ENCODE measurements at places on chromosomes 6 and 20.

GRCh38 chr20:1291191-1291741 lies 25.2 kb downstream of the SNPH start:
- DNase-seq: no peak

DNA sequence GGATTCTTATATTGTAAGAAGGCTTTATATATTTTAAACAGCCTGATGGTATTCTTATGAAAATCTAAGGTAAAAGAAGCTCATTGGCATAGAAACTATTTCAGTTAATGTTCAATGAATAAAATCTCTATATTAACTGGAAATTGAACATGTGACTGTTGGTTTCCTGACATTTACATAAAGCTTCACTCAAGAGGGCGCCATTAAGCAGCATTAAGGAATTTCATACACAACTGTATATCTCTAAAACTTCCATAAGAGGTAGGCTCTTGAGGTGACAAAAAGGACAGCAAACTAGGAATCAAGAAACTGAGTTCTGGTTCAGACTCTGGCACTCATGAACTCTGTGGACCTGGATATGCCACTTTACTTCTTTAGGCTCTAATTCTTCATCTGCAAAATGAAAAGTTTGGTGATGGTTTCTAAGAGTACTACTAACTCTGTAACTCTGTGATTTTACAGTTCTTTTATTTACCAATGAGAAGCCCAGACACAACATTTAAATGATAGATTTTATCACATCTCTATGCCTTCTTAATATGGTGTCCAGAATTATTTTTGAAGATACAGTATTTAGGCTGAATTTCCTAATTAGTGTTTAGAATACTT lies 147.5 kb downstream of the FLRT3 start:
- DNase-seq: no peak

DNA sequence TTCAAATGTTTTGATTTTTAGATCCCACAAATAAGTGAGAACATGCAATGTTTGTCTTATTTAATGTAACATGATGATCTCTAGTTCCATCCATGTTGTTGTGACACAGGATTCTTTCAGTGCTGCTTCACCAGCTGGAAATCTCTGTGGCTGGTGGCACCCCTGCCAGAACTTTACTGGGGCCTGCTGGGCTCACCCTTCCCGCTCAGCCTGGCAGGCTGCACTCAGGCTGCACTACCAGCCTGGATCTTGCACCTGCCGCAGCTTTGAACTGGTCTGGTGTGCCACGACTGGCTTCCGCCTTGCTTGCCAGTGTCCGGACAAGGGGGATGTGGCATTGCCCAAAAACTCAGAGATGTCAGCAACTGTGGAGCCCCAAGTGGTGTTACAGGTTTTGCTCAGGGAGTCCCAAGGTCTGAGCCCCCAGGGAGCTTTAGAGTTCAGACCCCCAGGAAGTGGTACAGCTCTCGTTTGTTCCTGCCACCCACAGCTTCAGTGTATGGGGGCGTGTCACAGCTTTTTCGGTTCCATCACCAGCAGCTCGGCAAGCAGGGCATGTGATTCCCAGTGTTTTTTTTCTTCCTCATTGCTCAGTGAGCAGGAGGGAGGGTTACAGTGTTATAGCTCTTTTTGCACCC lies 72.3 kb upstream of the SYNCRIP start:
- DNase-seq: no peak

DNA sequence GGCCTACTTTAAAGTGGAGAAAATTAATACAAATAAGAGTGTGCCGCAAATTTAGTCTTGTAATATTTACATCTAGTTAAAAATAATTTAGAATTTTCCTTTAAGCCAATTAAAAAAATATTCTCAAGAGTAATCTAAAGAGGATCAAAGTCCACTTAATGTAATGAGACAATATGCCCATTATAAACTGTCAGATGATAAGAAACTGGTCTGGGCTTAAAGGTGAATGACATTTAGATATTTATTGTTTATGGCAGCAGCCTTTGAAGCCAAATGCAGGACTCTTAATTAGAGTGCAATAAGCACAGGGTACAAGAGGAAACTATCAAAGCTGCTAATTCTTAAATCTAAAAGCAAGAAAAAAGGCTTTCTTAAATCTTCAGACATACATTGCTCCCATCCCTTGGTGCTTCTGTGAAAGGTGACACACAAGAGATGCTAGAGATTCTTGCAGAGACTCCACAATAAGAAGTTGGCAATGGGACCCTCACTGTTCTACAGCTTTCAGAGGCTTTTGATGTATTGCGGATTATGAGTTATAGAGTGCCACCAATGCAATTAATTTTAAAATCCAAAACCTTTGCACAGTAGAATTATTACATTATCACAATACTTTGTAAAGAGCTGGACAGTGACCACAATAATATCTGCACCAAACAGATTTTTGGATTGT lies 116.1 kb downstream of the MAN1A1 start:
- DNase-seq: no peak

DNA sequence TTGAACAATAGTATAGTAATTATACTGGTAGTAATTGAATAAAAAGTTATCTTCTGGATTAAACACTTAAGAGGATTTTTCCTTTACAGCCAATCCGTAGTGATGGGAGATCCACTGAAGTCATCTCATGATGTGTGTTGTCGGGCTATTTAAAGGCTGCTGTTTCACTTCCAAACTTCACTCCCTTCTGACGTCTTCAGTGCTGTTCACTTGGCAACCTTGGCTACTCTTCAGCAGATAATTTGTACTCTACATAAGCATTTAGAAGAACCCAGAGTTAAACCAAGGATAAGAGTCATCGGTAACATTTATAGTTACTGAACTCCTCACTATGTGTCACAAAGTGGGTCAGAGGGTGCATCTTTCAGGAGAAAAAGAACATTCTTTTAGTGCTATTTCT lies 179.1 kb upstream of the EYA4 start:
- DNase-seq: no peak

DNA sequence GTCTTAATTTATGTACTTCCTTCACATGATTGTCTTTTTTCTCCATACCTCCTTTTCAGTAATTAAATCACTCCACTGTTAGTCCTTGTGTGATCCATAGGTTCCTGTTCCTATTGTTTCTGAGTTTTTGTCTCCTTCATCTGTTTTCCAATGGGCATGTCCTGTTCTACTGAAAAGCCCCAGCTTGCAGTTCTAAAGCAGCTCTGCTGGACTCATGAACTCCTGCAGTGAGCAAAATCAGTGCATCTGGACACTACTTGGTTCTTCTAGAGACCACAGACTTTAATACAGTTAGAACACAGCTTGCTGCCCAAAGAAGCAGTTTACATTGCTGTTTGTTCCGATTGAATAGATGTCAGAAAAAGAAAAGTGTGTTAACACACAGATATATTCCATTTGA lies 593.3 kb upstream of the HS3ST5 start:
- DNase-seq: no peak

DNA sequence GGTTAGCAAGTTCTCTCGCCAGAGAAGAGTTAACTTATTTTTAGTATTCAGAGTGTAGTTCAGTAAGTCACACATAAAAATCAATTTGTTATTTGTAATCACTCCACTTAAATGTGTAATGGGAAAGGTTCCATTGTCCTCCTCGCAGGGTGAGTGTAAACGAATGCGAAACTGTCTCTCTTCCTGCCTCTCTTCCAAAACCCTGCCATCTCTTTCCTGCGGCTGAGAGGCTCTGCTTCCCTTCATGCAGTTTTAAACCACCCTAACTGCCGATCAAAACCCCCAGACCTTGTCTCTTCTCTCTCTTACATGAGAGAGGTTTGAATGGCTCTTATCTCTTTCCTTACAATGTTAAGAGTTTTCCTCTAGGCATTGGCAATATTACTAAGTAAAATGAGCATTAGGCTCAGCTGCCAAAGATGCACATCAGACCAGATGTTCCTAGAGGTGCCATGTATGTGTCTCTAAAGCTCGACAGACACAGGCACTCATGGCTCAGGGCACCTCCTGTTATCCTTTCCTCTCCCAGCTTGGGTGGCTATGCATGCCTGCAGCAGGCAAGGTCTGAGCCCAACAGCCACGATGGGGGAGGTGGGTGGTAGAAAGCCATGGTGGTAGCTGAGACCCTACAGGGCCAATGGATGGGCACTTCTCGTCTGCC lies 91.2 kb downstream of the JARID2 start:
- DNase-seq: no peak

DNA sequence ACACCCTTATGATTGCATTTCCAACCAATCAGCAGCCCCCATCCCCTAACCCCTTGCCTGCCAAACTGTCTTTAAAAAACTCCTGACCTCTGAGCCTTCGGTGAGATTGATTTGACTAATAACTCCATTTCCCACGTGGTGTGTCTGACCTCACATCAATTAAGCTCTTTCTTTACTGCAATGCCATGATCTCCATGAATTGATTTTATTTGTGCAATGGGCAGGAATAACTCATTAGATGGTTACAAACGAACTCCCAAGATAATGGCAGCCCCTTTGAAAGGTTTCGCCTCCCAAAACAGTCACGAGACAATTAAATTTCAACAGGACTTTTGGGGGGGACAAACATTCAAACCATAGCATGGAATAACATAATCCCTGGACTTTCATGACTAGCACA lies 161.2 kb downstream of the DOK5 start:
- DNase-seq: no peak

- DNase-seq: no peak
Observed at GRCh38 chr6:136593748-136594490, 43.7 kb upstream of the MAP7 start.

DNA sequence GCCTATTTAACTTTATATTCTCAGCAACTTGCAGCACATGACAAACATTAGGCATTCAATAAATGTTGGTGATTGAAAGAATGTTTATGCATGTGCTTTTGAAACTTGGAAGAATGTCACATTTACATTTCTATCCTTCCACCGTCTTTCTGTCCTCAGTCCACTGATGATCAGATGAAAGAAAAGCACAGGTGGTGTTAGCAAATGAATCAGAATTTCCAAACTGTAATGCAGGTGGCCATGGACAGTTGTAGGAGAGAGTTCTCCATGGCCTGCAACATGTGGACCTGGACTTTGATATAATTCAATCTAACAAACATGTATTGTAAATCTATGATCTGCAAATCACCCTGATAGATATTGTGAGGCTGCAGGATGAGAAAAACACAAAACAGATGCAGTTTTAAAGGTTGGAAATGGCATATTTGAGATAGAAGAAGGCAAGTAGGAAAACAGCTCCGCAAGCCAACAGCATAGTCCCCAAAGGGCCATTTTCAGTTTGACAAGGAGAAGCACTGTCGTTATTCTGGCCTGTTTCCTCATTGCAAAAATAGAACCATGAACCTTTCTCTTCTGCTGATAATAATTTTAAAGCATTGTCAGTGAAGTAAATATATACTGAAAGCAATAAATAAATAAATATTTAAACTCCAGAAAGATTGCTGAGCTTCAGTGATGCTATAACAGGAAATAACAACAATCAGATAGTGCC lies 119.4 kb downstream of the AIG1 start:
- no peak for DNase-seq

DNA sequence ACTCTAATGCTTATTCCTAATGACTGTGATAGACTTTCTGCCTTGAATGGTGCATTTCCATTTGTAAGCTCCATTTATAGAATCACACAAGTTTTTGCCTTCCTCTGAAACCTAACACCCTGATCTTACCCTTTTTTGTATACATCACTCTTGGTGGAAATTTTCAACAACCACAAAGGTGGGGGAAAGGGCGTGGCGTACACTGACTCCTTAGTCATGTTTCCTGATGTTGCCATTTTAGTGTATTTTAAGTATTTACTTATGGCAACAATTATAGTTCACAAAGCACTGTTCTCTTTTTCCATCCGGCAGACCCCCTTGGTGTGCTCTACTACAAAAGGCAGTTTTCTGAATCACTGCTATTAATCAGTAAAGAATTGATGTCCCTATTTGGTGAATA lies 92.0 kb downstream of the ATXN1 start:
- no peak for DNase-seq

DNA sequence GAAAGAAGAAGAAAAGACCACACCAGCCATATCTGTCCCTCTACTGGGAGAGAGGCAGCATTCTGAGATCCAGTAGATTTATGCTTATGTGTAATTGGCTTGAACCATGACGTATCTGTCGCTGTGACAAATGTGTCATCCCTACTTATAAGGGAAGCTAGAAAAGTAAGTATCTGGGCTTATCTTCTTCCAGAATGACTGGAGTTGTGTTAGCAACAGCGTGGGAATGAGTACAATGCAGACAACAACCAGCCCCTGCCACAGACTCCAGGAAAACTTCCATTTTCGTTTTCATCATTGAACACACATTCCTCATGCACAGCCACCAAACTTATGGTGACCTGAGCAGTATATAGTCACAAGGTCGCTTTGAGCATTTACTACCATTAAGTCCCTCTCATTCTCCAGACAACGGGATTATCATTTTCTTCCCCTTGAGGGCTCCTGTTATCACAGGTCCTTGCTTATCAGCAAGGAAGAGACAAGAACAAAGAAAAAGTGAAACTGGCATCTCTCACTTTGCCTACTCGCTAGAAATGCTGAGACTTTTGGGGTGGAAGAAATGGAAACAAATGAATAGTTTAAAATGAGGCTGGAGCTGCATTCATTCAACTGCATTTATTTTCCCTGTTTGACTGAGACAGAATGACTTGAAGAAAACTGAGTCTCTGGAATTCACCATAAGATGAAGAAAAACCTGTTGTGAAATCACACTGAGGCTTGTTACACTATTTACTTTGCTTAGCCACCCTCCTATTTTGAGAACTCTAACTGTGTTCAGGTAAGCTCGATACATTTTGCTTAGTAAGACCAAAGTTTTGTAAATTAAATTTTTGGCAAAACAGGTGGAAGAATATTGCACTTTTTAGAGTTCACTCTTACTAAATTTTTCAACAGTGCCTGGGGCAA lies 149.3 kb upstream of the FOXQ1 start:
- no peak for DNase-seq

DNA sequence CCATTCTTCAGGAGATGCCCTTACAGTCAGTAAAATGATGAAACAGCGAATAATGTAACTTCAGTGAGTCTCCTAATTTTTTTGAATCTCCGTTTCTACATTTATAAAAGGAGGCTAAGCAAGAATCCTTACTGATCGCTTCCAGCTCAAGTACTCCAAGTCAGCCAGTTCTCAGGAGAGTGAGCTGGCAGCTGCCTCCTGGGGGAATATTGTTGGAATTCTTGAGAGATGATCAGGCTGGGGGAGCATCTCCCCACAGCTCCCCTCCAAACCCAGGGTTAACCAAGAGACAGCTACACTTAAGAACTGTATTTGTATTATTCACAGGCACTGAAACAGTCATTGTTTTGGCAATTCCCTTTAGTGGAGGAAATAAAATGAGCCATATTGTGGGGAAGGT lies 89.1 kb upstream of the PCSK2 start:
- no peak for DNase-seq

DNA sequence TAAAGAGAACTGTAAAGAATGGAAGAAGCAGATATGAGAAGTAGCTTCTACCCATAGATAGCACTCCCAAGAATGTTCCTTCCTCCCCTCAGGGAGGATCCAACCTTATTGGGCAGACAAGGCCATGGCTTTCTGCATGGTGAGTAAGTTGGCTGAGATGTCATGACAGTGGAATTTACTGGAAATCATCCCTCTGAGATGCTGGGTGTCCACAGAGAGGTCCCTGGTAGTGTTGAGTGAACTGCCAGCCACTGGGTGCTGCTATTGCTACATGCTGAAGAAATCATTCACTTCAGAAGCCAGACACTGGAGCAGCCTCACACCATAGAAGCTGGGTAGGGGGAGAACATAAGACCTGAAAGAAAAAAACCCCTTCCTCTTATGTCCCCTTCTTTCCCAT lies 46.4 kb upstream of the FERMT1 start:
- no peak for DNase-seq

All from cortex of kidney (tissue), 1 donor.